ENCODE measurements at places on chromosomes 13 and 19.
A peak's percentile ranks its signal among the peaks of the same experiment; 100 is the strongest.

- peak; percentile 85 for DNase-seq
These were observed 1.1 kb downstream of the CNN1 start for GRCh38 chr19:11539495-11540365.

- DNase-seq, result no peak
These were observed 168.8 kb downstream of the KATNAL1 start for GRCh38 chr13:30138511-30138910.

DNA sequence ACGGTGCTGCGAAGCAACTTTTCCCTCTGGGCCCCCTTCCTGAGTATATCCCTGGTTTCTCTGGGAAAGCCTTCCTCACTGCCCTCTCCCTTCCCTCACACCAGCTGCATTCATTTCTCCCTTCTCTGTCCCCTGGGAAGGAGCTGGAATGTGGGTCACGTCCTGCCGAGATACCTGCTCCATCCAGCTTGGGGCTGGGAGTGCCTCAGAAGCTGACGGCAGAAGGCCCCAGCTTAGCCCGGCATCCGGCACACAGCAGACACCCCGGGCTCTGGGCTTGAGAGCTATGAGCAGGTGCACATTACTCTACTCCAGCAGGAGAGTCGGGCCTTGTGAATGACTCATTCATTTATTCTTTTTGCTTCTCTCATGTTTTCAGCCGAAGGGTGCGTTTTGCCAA, 170.6 kb downstream of the TEX29 start:
- DNase-seq, result no peak

DNA sequence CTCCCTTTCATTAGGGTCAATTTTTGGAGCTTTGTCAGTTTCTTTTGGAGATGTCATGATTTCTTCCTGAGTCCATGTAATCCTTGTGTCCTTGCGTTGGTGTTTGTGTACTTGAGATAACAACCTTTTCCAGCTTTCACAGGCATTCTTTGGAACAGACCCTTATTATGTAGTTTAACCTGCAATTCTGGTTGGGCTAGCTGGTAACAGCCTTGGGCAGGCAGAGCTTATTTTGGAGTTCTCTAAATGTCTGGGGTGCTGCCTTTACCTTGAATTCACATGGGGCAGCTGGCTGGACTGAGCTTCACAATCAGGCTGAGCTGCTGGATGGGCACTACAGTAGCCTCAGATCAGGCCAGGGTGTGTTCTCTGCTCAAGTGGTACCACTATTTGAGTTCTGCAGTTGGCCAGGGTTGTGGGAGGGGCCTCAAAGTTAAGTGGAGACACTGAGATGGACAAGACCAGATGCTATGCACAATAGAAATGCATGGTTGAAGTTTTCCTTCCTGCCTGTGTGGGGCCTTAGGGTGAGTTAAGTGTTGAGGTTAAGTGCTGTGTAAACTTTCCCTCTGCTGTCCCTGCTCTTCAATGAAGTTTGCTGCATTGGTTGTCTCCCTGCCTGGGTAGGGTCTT, 277.3 kb downstream of the ATP8A2 start:
- DNase-seq, result no peak

DNA sequence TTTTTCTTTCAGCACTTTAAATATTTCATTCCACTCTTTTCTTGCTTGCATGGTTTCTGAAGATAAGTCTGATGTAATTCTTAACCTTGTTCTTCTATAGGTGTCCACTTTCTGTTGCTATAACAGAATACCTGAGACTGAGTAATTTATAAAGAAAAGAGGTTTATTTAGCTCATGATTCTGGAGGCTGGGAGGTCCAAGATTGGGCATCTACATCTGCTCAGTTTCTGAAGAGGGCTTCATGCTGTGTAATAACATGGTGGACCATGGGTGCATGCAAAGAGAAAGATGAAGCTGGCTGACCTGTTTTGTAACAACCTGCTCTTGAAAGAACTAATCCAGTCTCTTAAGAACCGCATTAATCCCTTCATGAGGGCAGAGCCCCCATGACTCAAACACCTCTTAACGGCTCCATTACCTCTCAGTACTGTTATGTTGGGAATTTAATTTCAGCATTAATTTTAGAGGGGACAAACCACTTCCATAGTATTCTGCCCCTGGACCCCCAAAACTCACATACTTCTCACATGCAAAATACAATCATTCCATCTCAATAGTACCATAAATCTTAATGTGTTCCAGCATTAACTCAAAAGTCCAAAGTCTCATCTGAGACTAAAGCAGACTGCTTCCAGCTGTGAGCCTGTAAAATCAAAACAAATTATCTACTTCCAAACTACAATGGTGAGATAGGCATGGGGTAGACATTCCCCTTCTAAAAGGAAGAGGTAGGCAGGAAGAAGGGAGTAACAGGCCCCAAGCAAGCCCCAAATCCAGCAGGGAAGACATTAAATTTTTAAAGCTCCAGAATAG, 9.6 kb upstream of the FGF9 start:
- no peak for DNase-seq

GRCh38 chr13:107865318-107865575, 350.1 kb downstream of the LIG4 start:
- DNase-seq, result no peak

Data from aorta (tissue), 5 donors.